ENCODE measurements at places on chromosomes 1 and 21.

- DNase-seq: no peak
Observed at GRCh38 chr1:234368320-234369032, 4.8 kb upstream of the COA6 start.

DNA sequence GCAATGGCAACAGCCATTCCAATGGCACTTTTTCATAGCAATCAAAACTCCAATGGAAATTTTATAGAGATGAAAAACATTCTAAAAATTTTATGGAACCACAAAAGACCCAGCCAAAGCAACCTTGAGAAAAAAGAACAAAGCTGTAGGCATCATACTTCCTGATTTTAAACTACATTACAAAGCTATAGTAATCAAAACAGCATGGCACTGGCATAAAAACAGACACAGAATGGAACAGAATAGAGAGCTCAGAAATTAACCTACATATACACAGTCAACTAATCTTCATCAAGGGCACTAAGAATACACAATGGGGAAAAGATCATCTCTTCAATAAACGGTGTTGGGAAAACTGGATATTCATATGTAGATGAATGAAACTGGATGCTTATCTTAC, 401.5 kb downstream of the NPHP4 start:
- DNase-seq: no peak

DNA sequence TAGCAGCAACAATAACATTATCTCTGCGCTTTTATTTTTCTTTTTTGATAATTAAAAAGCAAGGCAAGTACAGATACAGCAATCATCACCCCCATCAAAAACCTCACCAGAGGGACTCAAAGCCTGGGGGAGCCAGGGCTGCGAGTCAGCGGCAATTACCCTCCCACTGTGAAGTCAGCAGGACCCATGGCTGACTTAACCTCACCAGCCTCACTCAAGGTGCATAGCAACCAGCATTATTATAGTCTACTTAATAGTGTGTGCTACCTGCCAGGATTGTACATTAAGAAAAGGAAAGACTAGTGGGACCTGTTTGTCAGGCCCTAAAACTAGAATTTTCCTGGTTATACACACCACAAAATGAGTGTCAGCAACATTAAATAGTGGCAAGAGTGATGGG, 28.9 kb upstream of the SERBP1 start:
- no peak for DNase-seq

- DNase-seq: no peak
Observed at GRCh38 chr1:64515427-64515826, 45.5 kb downstream of the CACHD1 start.

- no peak for DNase-seq
Observed at GRCh38 chr1:201573923-201574322, 35.0 kb downstream of the NAV1 start.
